Karpas-422 (cell line): ENCODE measurements at places on chromosomes 13 and 19. TPM values are rescaled to one million over a fixed set of nuclear protein-coding genes. Genes with fewer than 3 reads are reported as not detected.

- DNase-seq = no peak
Measured at GRCh38 chr19:44673510-44673909, 2.2 kb downstream of the CEACAM19 start.

DNA sequence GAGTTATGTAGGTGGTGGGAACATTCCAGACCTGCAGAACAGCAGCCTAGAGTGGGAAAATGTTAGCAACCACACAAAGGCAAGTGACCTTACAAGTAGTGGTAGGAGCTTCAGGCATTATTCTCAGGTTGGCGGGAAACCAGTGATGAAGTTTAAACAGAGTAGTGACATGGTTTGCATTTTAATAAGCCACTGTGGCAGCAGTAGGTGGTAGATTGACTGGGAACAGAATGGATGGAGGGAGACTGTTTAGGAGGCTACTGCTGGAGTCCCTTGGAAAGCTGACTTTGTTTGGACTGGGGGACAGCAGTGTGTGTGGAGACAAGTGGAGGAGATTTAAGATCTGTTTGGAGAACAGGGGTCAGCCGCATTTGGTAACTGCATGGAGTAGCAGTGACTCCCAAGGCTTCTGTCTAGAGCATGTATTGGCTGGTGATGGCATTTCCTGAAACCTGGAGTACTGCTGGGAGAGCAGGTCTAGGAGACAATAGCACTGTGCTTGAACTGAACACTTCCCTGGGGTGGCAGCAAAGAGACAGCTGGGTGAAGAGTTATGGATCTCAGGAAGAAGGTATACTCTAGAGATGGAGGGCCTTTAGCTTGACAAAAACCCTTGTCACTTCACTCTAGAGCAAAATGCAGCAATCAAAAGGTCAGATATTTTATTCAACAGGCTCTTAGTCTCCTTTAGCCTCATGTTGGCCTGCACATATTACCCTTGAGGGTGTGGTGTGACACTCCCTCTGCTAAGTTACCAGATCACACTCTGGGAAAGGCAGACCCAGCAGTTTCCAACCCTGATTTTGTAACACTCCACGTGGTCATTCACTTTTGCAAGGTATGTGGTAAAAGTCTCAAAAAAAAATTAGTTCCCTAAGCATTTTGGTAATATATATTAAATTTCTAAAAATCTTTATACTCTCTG lies 70.3 kb downstream of the DHRS12 start:
- no peak for DNase-seq

- DNase-seq = no peak
Measured at GRCh38 chr13:107992542-107992941, 222.8 kb downstream of the LIG4 start.

DNA sequence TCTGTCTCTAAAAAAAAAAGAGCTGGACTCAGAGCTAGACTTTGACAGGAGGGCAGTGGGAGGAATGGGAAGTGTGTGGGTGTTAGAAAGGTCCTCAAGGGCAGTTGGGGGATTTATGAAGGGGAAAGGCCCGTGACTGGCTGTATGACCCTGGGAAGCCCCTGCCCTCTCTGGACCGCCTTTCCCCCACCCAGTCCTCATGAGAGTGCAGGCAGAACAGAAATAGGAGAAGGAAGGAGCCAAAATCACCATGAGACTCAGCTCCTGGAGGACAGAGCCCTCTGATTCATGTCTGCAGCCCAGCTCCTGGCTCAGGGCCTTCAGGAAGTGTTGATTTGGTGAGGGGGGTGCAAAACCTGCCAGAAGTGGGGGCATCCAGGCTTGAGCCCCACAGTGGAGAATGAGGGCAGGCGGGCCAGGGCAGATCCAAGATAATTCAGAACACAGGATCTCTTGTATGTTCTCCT lies 8.7 kb upstream of the SMG9 start:
- DNase-seq = no peak

DNA sequence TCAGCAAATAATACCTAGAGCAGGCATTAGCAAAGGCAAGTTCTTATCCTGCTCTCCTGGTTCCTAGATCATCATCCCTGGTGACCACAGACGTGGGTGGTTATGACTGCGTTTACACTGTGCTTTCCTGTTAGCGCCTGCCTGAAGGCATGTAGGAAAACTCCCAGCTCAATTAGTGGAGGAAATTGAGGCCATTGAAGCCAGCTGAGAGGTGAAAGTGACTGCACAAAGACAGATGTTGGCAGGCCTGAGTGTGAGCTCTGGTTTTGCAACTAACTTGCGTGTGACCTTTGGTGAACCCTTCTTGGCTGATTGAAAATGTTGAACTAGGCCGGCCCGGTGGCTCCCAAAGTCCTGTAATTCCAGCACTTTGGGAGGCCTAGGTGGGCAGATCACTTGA lies 17.5 kb upstream of the NWD1 start:
- DNase-seq = no peak

GRCh38 chr19:39112338-39112890 lies 13.2 kb upstream of the PAK4 start:
- DNase-seq = no peak

- no peak for DNase-seq
Measured at GRCh38 chr13:73451221-73452029, 392.6 kb downstream of the KLF5 start.

DNA sequence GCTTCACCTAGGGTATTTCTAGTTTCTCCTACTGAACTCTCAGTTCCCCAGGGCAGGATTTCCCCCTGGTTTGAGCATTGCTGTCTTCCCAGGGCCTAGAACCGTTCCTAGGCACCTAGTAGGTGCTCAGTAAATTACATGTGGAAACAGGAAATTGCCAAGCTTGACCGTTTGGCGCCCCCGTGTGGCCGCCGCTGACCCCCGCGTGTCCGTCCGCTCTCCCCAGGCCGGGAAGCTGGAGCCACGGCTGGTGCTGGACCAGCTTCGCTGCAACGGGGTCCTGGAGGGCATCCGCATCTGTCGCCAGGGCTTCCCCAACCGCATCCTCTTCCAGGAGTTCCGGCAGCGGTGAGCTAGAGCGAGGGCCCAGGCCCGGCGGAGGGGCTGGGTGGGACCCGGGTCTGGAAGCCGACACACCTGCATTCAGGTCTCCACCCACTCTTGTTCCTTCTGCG lies 55.5 kb downstream of the MYH14 start:
- DNase-seq = peak; percentile 65

DNA sequence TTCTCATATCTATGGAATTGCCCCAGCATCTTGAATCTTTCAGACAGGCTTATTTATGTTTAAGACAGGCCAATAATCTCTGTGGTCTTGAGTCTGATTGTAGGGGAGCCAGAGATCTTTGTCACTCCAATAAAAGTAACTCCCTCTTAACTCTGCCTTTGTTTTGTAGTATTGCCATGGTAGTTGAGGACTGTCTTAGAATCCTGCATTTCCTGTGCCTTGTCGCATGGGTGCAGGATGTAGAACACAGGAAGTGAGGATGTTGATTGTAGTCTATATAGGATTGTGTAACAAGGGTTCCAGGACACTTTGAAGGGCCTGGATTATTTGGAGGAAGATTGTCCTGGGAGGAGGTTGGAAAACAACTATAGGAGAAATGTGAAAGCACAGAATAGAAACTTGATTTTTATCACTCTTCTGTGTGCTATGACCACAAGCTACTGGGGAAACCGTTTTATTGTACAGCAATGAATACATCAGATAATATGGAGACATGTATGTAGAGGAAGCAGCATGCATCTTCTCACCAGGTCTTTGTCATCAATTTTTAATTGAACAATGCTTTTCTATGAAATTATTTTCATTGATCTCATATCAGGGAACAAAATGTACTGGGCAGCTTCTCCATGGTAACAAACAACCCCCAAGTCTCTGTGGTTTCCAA lies 411.7 kb downstream of the FGF9 start:
- DNase-seq = no peak

DNA sequence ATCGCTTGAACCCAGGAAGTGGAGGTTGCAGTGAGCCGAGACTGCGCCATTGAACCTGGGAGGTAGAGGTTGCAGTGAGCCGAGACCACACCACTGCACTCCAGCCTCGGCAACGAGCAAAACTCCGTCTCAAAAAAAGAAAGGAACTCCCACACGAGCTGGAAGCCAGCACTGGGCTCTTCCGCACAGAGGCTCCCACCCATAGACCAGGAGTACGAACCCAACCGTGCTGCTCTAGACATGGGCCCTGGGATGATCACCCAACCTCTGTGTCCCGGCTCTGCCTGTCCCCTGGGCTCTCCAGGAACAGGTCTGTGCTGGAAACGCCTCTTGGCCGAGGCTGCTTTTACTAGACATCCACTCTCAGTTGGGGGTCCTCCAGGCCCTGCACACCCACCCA lies 12.0 kb downstream of the DOT1L start:
- DNase-seq = no peak

GRCh38 chr13:91097269-91097668 lies 250.2 kb upstream of the MIR17HG start:
- DNase-seq = no peak

- no peak for DNase-seq
Measured at GRCh38 chr13:99431927-99432608, 69.2 kb upstream of the TM9SF2 start.

- DNase-seq = no peak
Measured at GRCh38 chr19:49894011-49894664, 2.5 kb downstream of the IL4I1 start.

DNA sequence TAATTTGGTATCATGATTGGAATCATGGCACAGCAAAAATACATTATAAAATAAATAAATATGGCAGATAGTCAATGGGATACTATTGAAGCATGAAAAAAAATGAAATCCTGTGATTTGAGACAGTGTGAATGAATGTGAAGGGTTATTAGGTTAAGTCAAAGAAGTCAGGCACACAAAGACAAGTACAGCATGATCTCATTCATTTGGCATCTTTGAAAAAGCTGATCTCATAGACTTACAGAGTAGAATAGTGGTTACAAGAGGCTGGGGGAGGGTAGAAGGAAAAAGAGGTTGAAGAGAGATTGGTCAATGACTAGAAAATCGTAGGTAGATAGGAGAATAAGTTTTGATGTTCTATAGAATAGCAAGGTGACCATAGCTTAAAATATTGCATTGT lies 295.1 kb upstream of the SLITRK5 start:
- no peak for DNase-seq

DNA sequence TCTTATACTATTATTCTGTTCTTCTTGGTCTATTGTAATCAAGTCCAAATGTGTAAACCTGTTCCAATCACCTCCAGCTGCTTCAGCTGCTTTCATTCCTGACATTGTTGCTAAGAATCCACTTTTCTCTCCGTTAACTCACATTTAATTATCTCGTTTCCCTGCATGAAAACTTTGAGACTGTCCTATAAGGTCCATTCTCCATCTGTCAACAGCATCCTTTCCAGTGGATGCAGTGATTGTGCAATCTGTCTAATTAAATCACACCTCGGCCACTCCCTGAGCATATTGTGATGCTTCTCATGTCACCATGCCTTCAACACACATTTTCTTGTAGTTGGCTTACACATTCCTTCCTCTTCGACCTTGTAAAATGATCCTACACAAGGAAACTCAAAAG lies 1626.9 kb upstream of the SLC10A2 start:
- DNase-seq = no peak

GRCh38 chr19:10533646-10534386 lies 9.9 kb upstream of the ATG4D start:
- DNase-seq = peak; percentile 10

DNA sequence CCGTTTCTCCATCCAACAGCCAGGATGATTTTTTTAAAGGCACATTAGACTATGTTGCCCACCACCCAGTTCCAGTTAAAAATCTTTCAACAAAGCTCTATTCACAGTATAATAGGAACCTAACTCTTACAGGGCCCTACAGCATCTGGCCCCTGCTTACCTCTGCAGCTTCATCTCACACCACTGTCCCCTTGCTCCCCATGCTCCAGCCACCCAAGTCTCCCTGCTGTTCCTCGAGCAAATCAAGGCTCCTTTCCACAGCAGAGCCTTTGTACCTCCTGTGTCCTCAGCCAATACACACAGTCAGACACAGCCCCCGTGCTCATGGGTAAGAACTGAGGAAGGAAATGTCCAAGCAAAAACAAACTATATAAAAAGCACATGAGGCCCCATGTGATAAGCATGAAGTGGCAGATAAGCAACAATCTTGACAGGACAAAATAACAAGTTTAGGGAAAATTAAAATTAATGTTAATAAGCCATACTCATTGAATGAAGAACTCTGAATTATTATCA lies 67.5 kb downstream of the TSC22D1 start:
- no peak for DNase-seq

DNA sequence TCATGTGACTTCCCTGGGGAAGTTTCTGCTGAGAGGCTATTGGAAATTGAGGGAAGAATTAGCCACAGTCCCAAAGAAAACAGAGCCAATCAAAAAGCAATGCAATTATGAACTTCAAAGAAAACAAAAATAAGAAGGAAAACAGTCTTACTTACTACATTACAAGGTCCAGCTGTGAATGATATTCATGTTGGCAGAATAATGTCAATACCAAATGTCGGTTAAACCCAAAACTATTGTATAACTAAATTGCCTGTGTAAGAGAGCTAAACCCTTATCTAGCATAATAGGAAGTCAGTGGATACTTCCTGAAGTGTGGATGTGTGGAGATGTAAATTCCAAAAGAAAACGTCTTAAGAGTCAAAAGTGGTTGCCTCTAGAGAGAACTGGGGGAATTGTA lies 12.4 kb downstream of the KL start:
- no peak for DNase-seq

DNA sequence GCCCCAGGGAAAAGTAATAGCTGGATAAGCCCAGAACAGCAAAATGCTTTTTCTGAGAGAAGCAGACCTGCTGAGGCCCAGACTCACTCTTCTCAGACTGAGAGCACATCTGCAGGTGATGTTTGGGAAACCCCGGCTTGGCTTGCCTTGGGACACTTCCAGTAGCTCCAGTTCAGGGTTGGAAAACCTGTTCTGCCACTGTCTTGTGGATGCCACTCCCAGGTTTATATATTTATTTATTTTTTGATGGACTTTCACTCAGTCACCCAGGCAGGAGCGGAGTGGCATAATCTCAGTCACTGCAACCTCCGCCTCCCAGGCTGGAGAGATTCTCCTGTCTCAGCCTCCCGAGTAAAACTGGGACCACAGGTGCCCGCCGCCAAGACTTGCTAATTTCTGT lies 8.0 kb upstream of the SMARCA4 start:
- DNase-seq = no peak

The KL gene
- not detected in 2 replicates for total RNA-seq

The IZUMO4 gene
- 285 and 487 TPM in 2 replicates for total RNA-seq

The DKKL1 gene
- 1.2 TPM in 1 of 2 replicates, not detected in the other for total RNA-seq

The ZNF100 gene
- 10.4 and 37.2 TPM in 2 replicates for total RNA-seq

The MAB21L1 gene
- 7.1 and 9.9 TPM in 2 replicates for total RNA-seq

The MYCBP2 gene
- 178 and 188 TPM in 2 replicates for total RNA-seq

The PET100 gene
- 15.5 and 51.5 TPM in 2 replicates for total RNA-seq

The ITGBL1 gene
- 0.89 and 2.6 TPM in 2 replicates for total RNA-seq

The NANOS3 gene
- total RNA-seq = not detected in 2 replicates

The MEIOSIN gene
- not detected in 2 replicates for total RNA-seq

The ERICH6B gene
- not detected in 2 replicates for total RNA-seq

The CABP5 gene
- not detected in 2 replicates for total RNA-seq
